ENCODE measurements at places on chromosomes 7 and 10.

DNA sequence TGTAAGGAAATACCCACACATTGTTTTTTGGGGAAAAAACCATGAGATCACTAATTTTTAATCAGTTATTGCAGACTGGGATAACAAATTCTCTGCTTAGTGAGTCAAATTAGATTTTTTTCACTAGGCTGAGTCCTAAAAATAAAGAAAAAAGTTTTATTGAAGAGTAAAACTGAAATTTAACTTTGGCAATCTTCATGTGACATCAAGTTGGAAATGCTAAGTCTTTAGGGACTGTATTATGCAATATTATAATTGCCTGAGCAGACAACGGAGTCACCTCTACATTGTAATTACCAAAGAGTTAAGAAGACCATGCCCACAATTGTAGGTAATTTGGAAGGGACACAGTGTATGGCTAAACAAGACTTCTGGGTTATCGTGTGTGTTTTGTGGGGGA is 2.2 kb upstream of the CLEC5A start:
- DNase-seq = no peak
- H3K36me3 ChIP-seq = no peaks in the 10 kb centered on the region
- H3K27ac ChIP-seq = no peak overlapping the region

GRCh38 chr7:12759151-12759550 is 71.7 kb downstream of the ARL4A start:
- H3K4me1 ChIP-seq = no peaks in the 10 kb centered on the region
- no peaks in the 10 kb centered on the region for H3K36me3 ChIP-seq
- H3K4me3 ChIP-seq = no peak overlapping the region
- no peak overlapping the region for H3K27ac ChIP-seq

- no peak overlapping the region for H3K27ac ChIP-seq
- H3K36me3 ChIP-seq = no peaks in the 10 kb centered on the region
- H3K27me3 ChIP-seq = no peaks in the 10 kb centered on the region
- H3K4me1 ChIP-seq = no peaks in the 10 kb centered on the region
- DNase-seq = no peak
These were observed 207.1 kb upstream of the FERD3L start for GRCh38 chr7:19352305-19352695.

GRCh38 chr10:29860166-29860565 is 199.2 kb downstream of the JCAD start:
- DNase-seq = no peak
- H3K27me3 ChIP-seq = no peaks in the 10 kb centered on the region
- H3K4me3 ChIP-seq = no peak overlapping the region
- no peaks in the 10 kb centered on the region for H3K36me3 ChIP-seq
- no peaks in the 10 kb centered on the region for H3K4me1 ChIP-seq

DNA sequence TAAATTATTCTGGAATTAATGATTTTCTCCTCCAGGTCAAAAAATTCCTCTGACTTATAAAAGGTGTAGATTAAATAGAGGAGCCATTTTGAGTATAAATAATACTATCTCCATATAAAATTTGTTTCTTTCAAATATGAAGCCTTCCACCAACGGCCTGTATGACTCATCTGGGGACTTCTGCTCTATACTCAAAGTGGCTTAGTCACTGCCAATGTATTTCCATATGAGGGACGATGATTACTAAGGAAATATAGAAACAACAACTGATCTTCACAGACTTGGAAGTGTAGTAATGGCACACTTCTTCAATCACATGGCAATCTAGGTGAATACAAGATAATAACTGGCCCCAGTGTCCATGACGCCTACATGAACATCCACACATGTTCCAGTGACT is 335.6 kb upstream of the HGF start:
- H3K4me3 ChIP-seq = no peak overlapping the region
- H3K27ac ChIP-seq = no peak overlapping the region
- H3K36me3 ChIP-seq = no peaks in the 10 kb centered on the region
- H3K4me1 ChIP-seq = no peaks in the 10 kb centered on the region
- DNase-seq = no peak
- H3K27me3 ChIP-seq = no peaks in the 10 kb centered on the region

GRCh38 chr10:7662522-7662921 is 4.2 kb downstream of the ITIH5 start:
- no peaks in the 10 kb centered on the region for H3K36me3 ChIP-seq
- peaks cover 48% of the 10 kb centered on the region for H3K4me1 ChIP-seq
- H3K4me3 ChIP-seq = no peak overlapping the region

DNA sequence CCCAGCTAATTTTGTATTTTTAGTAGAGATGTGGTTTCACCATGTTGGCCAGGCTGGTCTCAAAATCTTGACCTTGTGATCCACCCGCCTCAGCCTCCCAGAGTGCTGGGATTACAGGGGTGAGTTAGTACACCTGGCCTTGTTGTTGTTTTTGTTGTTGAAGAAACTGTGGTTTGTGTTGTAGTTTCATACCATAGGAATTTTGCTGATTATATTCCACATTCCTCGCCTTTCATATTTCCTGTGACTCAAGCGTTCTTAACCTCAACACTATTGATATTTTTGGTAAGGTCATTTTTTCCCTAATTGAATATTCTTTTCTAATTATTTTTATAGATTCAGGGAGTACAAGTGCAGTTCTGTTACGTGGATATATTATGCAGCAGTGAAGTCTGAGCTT is 16.7 kb downstream of the LIPF start:
- DNase-seq = no peak
- no peaks in the 10 kb centered on the region for H3K4me1 ChIP-seq
- no peaks in the 10 kb centered on the region for H3K36me3 ChIP-seq
- no peak overlapping the region for H3K27ac ChIP-seq

- no peaks in the 10 kb centered on the region for H3K4me1 ChIP-seq
- DNase-seq = no peak
- H3K4me3 ChIP-seq = no peak overlapping the region
- no peak overlapping the region for H3K27ac ChIP-seq
- no peaks in the 10 kb centered on the region for H3K36me3 ChIP-seq
These were observed 10.7 kb upstream of the IDI2 start for GRCh38 chr10:1036341-1036791.

- no peak for DNase-seq
- H3K4me1 ChIP-seq = no peaks in the 10 kb centered on the region
- H3K36me3 ChIP-seq = no peaks in the 10 kb centered on the region
- H3K27ac ChIP-seq = no peak overlapping the region
- H3K4me3 ChIP-seq = no peak overlapping the region
These were observed 106.8 kb downstream of the RBM20 start for GRCh38 chr10:110750931-110751330.

- H3K4me3 ChIP-seq = no peak overlapping the region
- H3K27me3 ChIP-seq = no peaks in the 10 kb centered on the region
- no peak overlapping the region for H3K27ac ChIP-seq
These were observed 5.9 kb upstream of the LDB3 start for GRCh38 chr10:86662186-86663045.

DNA sequence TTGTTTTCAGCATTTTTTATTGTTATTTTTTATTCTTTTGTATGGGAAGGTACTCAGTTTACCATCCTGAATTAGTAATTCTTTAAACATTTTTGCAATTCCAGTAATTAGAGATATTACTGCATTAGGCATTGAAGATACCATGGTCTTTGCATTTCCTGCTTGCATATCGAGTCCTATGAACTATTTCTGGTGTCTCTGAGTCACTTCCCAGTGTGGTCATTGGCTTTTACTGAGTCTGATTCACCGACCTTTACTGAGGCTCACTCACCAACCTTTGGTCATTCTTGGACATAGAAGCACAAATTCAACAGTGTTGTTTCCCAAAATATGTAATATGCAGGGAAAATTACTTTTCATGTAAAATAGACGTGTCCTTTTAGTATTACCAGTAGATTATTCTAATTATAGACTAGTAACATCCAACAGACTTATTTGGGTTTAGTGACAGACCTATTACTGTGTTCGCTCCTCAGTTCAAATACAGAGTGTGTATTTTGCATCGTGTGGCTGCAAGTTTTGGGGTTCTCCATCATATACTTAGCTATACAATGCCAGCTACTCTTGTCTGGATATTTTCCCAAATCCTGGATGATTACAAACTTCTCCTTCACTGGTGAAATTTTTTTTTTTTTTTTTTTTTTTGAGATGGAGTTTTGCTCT is 180.7 kb upstream of the PRSS1 start:
- H3K27ac ChIP-seq = no peak overlapping the region
- no peak overlapping the region for H3K4me3 ChIP-seq
- no peaks in the 10 kb centered on the region for H3K36me3 ChIP-seq
- DNase-seq = no peak

DNA sequence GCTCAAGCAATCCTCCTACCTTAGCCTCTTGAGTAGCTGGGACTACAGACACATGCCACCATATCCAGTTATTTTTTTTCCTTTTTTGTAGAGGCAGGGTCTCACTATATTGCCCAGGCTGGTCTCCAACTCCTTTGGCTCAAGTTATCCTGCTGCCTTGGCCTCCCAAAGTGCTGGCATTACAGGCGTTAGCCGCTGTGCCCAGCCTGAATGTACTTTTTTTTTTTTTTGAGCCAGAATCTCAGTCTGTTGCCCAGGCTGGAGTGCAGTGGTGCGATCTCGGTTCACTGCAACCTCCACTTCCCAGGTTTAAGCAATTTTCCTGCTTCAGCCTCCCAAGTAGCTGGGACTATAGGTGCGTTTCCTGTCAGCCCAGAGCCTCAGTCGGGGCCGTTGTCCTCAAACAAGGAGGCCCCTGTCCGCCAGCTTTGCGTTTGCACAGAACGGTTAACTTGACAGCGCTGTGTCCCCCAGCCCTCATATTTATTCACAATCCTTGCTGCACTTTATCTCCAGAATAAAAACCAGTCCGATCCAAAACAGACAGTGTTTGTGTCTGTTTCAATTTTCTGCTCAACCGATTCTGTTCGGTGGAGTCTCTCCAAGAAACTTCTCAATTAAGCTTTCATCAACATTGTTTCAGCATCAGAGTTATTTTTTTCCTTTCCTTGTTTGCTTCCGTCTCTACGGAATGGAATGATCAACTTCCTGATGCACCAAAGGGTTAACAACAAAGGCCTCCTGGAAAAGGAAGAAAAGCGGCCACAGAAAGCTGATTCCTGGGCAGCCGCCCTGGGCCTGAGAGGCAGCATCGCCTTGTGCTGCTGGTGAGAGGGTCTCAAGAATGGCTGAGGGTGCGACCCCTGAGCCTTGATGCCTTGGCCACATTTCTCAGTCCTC is 64.5 kb downstream of the PDIA4 start:
- no peaks in the 10 kb centered on the region for H3K4me1 ChIP-seq
- peak overlapping the region; percentile 80 for H3K27ac ChIP-seq
- no peaks in the 10 kb centered on the region for H3K27me3 ChIP-seq
- H3K36me3 ChIP-seq = no peaks in the 10 kb centered on the region

DNA sequence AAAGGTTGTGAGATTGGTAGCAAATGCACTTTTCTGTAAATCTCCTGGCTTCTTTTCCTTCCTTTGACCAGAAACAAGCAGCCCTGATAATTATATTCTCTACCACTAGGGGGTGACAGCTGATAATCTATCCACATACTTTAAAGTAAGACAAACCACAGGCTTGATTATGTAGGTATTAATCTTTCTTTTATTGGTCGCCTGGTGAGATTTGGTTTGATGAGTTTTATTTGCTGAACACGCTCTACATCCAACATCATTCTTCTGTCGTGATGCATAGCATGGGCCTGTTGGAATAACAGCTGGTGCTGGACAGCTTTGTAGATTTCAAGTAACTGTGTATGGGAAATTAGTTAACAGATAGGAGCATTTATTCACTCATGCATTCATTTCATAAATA is 63.5 kb downstream of the ZNF365 start:
- DNase-seq = no peak
- H3K4me3 ChIP-seq = no peak overlapping the region
- H3K27me3 ChIP-seq = no peaks in the 10 kb centered on the region
- H3K36me3 ChIP-seq = no peaks in the 10 kb centered on the region
- H3K4me1 ChIP-seq = no peaks in the 10 kb centered on the region

GRCh38 chr10:11891776-11892486 is 68.8 kb downstream of the PROSER2 start:
- no peak overlapping the region for H3K27ac ChIP-seq
- DNase-seq = no peak
- H3K4me3 ChIP-seq = no peak overlapping the region
- H3K4me1 ChIP-seq = no peaks in the 10 kb centered on the region

Data from tibial nerve (tissue), 4 donors.